Stimulated activated CD4-positive, alpha-beta T cell treated with anti-CD3 and anti-CD28 coated beads, TNF-alpha, amount 100 ng/mL, for 48 hours (primary cell): ENCODE measurements at places on chromosomes 2 and 18.

DNA sequence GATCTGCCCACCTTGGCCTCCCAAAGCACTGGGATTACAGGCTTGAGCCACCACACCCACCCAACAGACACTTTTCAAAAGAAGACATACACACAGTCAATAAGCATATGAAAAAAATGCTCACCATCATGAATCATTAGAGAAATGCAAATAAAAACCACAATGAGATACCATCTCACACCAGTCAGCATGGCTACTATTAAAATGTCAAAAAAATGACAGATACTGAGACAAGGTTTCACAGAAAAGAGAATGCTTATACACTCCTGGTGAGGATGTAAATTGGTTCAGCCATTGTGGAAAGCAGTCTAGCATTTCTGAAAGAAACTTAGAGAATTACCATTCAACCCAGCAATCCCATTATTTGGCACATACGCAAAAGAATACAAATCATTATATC lies 1947.2 kb downstream of the SUCLG1 start:
- DNase-seq: no peak

DNA sequence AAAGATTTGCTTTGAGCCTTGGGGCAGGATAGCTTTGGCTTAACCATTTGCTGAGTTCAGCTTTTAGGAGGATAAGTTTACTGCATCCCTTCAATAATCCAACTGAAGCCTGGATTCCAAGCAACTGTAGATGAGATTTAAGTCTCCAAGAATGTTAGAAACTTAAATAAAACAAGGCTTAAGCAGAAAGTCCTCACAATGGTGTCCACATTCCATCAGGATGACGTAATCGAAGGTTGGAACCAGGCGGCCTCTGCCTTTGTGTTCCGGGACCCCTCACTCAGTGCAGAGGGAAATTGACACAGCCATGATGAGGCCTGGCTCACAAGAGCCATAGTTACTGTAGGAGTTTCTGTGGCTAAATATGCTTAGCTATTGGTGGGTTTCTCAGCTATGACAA lies 260.4 kb downstream of the LPIN1 start:
- DNase-seq: no peak

DNA sequence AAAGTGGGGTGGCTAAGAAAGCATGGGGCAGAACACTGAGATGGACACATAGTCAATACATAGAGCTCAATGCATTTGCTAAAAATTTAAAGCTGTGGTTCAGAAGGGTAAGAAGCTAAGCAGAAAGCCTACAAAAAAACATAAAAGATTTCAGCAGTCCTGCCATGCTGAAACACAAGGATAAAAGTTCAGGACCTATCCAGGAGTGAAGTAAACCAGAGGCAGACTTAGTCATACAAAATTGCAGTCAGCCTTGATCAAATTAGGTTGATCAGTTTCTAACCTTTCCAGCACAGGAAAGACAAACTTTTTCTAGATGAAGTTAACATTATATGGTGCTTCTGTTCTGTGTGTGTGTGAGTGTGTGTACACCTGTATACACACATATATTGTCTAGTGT lies 120.8 kb upstream of the RBMS1 start:
- no peak for DNase-seq

DNA sequence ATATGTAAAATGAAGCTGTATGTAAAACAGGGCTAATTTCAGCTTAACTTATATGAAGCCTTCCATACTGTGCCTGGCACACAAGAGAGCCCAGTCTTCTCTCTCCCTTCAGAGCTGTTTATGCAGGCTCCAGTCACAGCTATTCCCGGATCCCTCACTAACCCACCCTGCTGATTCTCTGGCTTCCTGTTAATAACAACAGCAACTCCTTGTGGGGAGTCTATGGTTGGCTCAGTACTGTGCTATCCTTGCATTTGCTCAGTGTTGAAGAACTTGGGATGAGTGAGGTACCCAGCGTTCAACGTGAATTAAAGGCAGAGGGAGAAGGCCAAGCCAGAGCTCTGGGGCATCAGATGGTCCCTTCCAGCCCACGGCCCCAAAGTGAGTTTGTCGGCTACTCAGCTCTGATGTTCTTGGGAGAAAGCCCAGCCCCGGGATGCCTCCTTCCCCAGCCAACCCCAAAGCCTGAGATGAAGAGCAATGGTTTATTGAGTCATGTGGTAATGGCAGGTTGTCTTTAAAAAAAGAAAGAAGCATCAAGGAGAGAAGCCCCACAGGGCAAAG lies 43.2 kb downstream of the PSD4 start:
- DNase-seq: no peak

- DNase-seq: no peak
Measured at GRCh38 chr2:105814291-105814940, 69.7 kb downstream of the NCK2 start.

- no peak for DNase-seq
Measured at GRCh38 chr18:79921984-79922965, 29.2 kb downstream of the SLC66A2 start.

DNA sequence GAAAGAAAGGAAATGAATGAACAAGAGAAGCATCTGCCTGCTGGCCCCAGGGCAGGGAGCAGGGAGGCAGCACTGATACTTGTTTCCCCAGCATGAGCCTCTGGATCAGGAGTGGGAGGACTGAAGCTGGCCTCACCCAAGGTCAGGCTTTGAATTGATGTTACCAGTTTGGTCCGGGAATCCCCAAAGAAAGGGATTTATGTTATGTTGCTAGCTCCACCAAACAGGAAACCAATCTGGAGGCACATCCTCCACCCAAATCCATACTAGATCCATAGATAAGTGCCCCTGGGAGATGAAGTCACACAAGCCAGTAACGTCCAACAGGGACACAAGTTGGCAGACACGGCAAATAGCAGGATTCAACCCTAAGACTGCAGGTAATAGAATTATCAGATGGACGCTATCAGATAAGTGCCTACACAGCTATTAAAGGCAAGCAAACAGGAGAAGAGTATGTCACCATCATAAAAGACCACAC lies 85.9 kb downstream of the MTCL1 start:
- no peak for DNase-seq

GRCh38 chr2:206837775-206838174 lies 72.4 kb downstream of the FASTKD2 start:
- DNase-seq: no peak
